Activated CD4-positive, alpha-beta T cell treated with anti-CD3 and anti-CD28 coated beads for 48 hours (primary cell): ENCODE measurements at places on chromosomes 1 and 21.

- no peak for DNase-seq
These were observed 67.0 kb upstream of the KLHDC7A start for GRCh38 chr1:18413541-18414305.

DNA sequence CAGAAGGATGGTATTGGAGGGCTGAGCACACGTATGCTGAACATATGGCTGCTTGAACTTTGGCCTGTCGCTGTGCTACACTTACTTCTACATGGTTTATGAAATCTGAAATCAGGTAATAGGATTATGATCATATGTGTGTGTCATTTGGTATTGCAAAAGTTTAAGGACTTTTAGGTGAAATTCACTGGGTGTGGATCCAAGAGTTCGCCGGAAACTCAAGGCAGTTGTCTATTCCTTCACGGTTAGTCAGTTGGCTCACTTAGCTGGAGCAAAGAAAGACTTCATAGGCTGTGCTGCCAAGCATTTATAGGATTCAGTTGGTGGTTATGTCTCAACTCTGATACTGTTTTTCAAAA lies 927 bp downstream of the UAP1 start:
- DNase-seq, result no peak

GRCh38 chr1:162144853-162145252 lies 75.4 kb downstream of the NOS1AP start:
- no peak for DNase-seq

DNA sequence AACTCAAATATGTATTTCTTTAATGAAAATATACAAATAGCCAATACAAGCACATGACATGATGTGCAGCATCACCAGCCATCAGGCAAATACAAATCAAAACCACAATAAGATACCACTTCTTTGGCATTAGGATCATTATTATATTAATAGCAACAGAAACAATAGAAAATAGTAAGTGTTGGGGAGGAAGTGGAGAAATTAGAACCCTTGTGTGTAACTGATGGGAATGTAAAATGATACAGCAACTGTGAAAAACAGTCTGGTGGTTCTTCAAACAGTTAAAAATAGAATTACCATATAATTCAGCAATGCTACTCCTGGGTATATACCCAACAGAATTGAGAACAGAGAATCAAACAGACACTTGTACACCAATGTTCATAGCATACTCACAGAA lies 40.8 kb upstream of the FCER1A start:
- no peak for DNase-seq
